ENCODE measurements at places on chromosomes 1 and 21. TPM values are rescaled to one million over a fixed set of nuclear protein-coding genes. Genes with fewer than 3 reads are reported as not detected.

The FYB2 gene
- total RNA-seq, result not detected

The ERICH3 gene
- total RNA-seq, result not detected

The CASQ1 gene
- total RNA-seq, result not detected

The RER1 gene
- total RNA-seq, result 160 TPM

The CXADR gene
- total RNA-seq, result 11.2 TPM

The OR10T2 gene
- not detected for total RNA-seq

The TSACC gene
- 0.51 TPM for total RNA-seq

The SRGAP2B gene
- 14.3 TPM for total RNA-seq
